ENCODE measurements at places on chromosomes 5 and 9.

- DNase-seq = peak; percentile 56
Measured at GRCh38 chr5:50667653-50668595, 1.5 kb downstream of the PARP8 start.

DNA sequence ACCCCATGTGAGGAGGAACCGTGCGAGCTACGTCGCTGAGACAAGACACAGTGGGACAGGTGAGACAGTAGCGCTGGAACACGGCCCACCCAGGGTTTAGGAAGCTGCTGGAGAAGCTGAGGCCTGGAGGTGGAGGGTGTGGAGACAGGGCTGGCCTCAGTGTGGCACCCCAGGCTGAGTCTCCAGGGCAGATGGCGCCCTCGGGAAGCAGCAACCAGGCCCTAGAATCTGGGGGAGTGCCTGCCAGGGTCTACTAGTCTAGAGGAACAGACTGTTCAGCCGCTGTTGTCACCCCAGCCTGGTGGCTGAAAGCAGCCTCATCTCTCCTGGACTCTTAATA lies 4.6 kb upstream of the TERT start:
- no peak for DNase-seq

DNA sequence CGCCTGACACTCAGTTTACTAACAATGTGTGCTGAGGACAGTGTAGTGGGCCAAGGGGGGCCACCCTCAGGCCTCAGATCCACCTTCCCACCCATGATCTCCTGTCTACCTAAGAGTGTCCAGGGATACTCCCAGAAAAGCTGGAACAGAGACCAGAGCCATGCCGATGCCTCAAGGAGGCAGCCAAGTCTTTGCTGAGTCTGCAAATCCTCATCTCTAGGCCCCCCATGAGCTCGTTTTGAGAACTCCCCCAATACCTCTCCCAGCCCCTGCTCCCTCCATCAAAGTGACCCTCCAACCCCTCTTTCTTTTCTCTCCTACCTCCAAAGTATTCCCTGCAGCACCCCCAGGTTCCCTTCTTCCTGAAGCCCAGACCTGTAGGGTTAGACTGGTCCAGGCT lies 53.5 kb downstream of the PCDH1 start:
- DNase-seq = no peak

- no peak for DNase-seq
Measured at GRCh38 chr9:129999141-129999510, 43.9 kb downstream of the FNBP1 start.

GRCh38 chr5:15554542-15554941 lies 54.6 kb downstream of the FBXL7 start:
- no peak for DNase-seq

DNA sequence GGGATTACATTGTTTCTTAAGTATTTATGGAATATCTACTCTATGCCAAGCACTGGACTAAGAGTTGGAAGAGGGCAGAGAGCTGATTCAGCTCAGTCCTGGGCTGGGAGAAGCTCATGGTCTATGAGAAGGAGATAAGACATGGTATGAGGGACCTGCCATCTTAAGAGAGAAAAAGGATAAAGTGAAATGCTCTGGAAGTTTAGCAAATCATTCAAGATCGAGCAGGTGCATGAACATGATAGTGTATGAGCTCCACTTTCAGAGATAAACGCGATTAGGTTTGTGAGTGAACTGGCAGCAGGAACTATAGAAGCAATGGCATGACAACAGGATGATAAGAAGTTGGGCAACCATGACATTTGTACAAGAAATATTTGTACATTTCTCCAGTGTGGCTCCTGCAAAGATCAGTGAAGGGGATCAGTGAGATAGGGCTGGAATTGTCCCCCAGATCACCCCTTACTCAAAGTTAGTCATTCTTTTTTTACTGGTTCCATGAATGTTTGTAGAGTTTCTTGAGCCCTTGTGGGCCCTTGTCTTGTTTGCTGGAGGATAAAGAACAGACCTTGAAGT lies 26.6 kb upstream of the CCDC180 start:
- no peak for DNase-seq

GRCh38 chr5:108953940-108954339 lies 206.2 kb downstream of the FER start:
- no peak for DNase-seq

DNA sequence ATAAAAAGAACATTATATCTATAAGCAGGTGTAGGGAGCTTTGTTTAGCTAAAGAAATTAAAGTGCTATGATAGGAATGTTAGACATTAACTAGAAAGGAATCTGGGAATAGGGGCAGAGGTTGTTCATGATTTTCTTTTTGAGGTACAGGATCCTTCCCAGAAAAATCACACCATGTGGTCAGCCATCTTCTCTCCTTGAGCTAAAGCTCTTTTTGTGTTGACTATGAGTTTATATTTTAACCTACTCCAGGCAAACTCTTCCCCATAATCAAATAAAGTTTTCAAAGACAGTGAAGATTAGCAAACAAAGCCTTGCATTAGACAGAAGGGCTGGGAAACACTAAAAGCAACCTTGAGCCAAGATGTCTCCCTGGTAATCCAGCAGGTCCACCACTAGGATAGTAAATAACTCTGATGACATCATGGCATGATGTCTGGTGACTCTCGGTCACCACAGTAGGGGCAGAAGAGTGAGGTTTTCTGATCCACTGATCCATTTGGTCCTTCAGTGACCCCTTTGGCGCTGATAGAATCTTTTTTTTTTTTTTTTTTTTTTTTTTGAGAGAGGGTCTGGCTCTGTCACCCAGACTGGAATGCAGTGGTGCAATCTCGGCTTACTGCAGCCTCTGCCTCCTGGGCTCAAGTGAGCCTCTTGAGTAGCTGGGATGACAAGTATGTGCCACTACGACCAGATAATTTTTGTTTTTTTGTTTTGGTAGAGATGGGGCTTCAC lies 30.6 kb upstream of the IL6ST start:
- DNase-seq = no peak

DNA sequence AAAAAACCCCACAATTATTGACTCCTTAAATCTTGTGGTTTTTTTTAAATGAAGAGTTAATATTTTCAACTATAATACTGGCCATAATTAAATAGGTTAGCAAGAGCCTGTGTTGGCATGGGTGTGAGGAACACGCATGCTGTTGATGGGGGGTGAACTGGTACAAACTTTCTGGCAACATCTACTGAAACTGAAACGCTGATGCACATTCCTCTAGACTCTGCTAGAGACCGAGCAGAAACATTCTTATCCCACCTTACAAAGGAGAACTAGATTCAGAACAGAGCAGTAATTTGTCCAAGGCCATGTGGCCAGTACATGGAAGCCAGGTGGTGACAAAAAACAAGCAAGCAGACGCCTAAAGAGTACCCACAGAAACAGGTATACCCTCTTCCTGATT lies 2.4 kb downstream of the BICD2 start:
- DNase-seq = no peak

Data from activated CD4-positive, CD25-positive, alpha-beta regulatory T cell (primary cell).